A549 treated with GW870086 at 1 μM for 4 hours (cell line): ENCODE measurements at places on chromosomes 16 and 17. TPM values are rescaled to one million over a fixed set of nuclear protein-coding genes. Genes with fewer than 3 reads are reported as not detected.

Gene LGALS9
- total RNA-seq: 1.5 to 2.6 TPM (median 1.6 TPM) in 5 replicates

Gene PYY
- not detected in 5 replicates for total RNA-seq

Gene AOC3
- total RNA-seq: 1.1 to 2.2 TPM (median 1.4 TPM) in 5 replicates

Gene NME1
- 608 to 756 TPM (median 701 TPM) in 5 replicates for total RNA-seq

Gene RFNG
- total RNA-seq: 16.1 to 25.0 TPM (median 23.9 TPM) in 5 replicates

Gene ITGB4
- total RNA-seq: 74.8 to 94.7 TPM (median 80.4 TPM) in 5 replicates

Gene CCL14
- total RNA-seq: not detected in 5 replicates

Gene KRTAP4-6
- not detected in 5 replicates for total RNA-seq

Gene CCP110
- total RNA-seq: 6.1 to 10.3 TPM (median 9.5 TPM) in 5 replicates

Gene B9D1
- total RNA-seq: 45.2 to 52.2 TPM (median 49.0 TPM) in 5 replicates

Gene CD300E
- total RNA-seq: not detected in 5 replicates

Gene CSH1
- total RNA-seq: not detected in 5 replicates

Gene OR1A1
- total RNA-seq: not detected in 5 replicates

Gene NPTX1
- 81.9 to 151 TPM (median 124 TPM) in 5 replicates for total RNA-seq

Gene ARHGDIG
- 1.7 to 3.2 TPM (median 2.5 TPM) in 5 replicates for total RNA-seq

Gene CD300LF
- not detected in 5 replicates for total RNA-seq

Gene TNP2
- total RNA-seq: not detected in 5 replicates

Gene SCN4A
- total RNA-seq: 0.03 to 0.07 TPM (median 0.03 TPM) in 5 replicates

Gene SLC13A5
- total RNA-seq: 0.20 to 0.30 TPM (median 0.25 TPM) in 4 of 5 replicates, not detected in the other

Gene KANSL1
- total RNA-seq: 20.7 to 27.7 TPM (median 25.0 TPM) in 5 replicates

Gene PRSS36
- total RNA-seq: 0.59 to 1.5 TPM (median 1.1 TPM) in 5 replicates

Gene HAS3
- total RNA-seq: 42.9 to 52.7 TPM (median 46.3 TPM) in 5 replicates

Gene CCL4
- total RNA-seq: 0.15 TPM in 1 of 5 replicates, not detected in the others

Gene GAST
- 0.42 TPM in 1 of 5 replicates, not detected in the others for total RNA-seq

Gene TP53TG3B
- total RNA-seq: 0.26 to 0.34 TPM in 2 of 5 replicates, not detected in the others

Gene TLCD2
- 0.97 to 1.9 TPM (median 1.6 TPM) in 5 replicates for total RNA-seq

Gene SLC12A3
- total RNA-seq: not detected in 5 replicates

Gene SLC35G6
- not detected in 5 replicates for total RNA-seq

Gene NPIPB4
- total RNA-seq: 24.6 to 27.4 TPM (median 25.2 TPM) in 5 replicates

Gene ZNF205
- 10.8 to 15.4 TPM (median 14.6 TPM) in 5 replicates for total RNA-seq
